ENCODE measurements at places on chromosomes 12 and 14.

DNA sequence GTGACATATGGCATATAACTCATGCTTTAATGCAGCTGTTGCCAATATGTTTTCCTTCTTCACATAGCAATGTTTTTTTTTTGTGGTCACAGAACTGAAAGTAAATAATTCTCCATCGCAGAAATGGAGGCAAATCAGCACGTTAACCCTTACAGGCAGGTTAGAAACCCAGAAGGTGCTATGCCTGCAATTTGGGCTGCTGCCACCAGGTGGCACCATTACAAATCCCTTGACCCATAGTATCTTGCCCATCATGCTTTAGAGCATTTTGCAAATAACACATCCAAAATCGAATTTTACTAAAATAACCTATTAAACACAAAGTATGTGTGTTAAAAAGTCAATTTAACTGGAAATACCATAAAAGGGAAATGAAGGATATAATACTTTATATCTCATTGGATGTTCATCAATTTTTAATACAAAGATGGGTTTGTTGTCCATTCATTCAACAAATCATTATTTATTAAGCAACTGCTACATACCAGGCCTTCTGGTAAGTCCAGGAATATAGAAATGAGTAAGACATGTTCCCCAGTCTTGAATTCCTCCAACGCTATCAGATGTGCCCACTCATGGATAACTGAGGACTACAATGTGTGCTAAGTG, 340.1 kb downstream of the GLT1D1 start:
- peak; percentile 11 for DNase-seq

DNA sequence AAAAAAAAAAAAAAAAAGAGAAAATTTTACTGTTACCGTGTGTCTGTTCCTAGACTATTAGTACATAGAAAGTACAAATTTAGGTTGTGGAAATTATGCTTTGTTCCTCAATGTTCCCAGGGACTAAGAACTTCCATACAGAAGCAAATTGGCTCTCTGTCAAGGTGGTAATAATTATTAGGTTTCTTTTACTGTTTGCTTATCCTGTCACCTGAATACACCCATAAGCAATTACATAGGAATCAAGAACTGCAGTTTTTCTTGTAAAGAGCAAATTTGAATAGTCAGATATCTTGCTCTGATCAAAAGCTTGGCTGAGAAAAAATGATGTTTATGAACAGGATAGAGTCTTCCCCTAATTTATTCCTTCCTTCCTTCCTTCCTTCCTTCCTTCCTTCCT, 191.2 kb downstream of the AEBP2 start:
- no peak for DNase-seq

DNA sequence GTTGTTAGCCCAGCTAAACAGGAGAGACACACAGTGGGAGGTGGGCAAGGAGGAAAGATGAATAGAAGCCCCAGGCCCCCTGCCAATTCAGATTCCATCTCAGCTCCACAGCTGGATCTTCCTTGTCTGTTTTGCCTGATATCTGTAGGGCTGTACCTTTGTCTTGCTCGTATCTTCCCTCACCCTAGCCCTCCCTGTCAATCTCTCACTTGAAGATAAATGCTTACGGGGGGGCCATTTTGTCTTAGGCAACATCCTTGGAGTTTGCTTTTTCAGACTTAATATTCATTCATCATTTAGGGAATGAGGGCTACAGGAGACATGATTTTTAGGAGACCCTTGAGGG, 2.4 kb downstream of the KIF5A start:
- DNase-seq, result no peak

DNA sequence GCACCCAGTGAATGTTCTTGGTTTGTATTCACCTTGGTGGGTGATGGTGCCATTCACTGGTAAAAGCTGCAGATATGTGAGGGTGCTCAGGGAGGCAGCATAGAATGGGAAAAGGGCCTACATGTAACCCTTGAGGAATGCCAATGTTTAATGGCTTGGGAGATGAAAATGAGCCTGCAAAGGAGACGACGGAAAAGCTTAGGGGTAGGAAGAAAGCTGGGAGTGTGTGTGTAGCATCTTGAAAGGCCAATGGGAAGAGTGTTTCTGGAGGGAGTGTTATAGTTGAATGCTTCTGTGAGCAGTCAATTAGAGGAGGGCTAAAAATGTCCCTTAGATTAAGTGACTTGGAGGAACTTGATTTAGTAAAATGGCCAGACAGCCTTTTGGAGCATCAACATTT, 24.9 kb downstream of the PPM1A start:
- no peak for DNase-seq
